WTC11 (cell line): ENCODE measurements at places on chromosomes 12 and 14. TPM values are rescaled to one million over a fixed set of nuclear protein-coding genes. Genes with fewer than 3 reads are reported as not detected.

The SCAF11 gene
- 65.6 to 82.4 TPM (median 72.6 TPM) in 3 replicates for total RNA-seq

The AMHR2 gene
- not detected in 3 replicates for total RNA-seq

The PFKM gene
- 99.3 to 109 TPM (median 108 TPM) in 3 replicates for total RNA-seq

The DPF3 gene
- 0.31 to 0.53 TPM (median 0.32 TPM) in 3 replicates for total RNA-seq

The SERPINA12 gene
- not detected in 3 replicates for total RNA-seq

DNA sequence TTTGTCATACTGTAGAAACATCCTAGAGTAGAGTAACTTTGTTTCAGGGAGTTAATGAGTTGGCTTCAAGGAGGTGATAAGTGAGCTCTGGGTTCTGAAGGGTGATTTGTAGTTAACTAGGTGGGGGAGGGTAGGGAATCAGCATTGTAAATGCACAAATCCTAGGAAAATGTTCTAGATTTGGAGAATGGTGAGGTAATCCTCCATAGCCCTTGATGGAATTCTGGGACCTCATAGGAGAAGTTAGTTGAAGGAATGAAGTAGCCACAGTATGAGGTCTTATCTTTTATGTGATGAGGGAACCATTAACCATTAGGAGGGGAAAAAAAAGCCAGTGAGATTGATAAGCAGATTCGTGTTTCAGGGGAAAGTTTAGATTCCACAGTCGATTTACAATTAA lies 8.0 kb downstream of the CNOT2 start:
- DNase-seq, result no peak

DNA sequence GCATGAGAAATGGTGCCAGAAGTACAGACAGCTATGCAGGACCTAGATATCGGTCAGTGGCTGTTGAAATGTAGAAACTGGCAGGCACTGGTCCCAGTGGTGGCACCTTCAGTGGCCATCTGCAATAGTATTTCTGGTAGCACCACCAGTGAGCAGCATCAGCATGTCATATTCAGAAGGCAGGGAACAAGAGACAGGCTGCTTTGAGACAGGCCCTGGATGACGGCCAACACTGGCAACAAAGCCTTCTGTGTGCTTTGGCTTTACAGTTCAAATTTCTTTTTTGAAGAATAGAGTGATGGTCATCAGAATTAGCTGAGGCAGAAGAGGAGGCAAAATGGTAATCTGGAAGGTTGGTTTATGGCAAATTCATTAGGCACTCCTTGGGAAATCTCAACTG lies 273.4 kb upstream of the SLC16A7 start:
- DNase-seq, result no peak

GRCh38 chr12:20643822-20644221 lies 51.3 kb upstream of the SLCO1C1 start:
- DNase-seq, result no peak

GRCh38 chr12:24743941-24744793 lies 204.7 kb downstream of the BCAT1 start:
- no peak for DNase-seq

- no peak for DNase-seq
Observed at GRCh38 chr14:104389326-104390220, 190.0 kb upstream of the C14orf180 start.
